Right cardiac atrium (tissue), 5 donors: ENCODE measurements at places on chromosomes 12 and 14. TPM values are rescaled to one million over a fixed set of nuclear protein-coding genes. Genes with fewer than 3 reads are reported as not detected.

- DNase-seq, result no peak
These were observed 2.0 kb downstream of the DDIT3 start for GRCh38 chr12:57518176-57518919.

- DNase-seq, result peak; percentile 98
These were observed at the start of gene R3HDM2 for GRCh38 chr12:57430931-57431566. TSS of gene R3HDM2 (minus strand) at chr12:57431043. CDS start at chr12:57310428, 120,615 bp downstream.

DNA sequence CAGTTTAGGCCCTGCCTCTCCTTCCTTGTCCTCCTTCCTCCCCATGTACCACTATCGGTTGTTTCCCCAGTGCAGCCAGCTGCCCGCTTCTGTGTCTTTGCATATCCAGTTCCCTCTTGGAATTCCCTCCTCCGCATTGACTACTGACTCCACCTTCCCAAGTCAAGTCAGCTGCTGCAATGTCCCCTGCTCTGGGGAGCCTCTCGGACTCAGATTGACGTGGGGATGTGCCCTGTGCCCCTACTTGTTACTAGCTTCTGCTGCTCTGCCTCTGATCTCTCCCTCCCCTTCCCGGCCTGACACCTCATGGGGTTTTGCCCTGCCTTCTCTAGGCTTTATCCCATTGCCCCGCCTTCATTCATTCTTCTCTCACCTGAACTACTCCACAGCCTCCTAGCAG lies 2.1 kb upstream of the CD9 start:
- DNase-seq, result peak; percentile 42

DNA sequence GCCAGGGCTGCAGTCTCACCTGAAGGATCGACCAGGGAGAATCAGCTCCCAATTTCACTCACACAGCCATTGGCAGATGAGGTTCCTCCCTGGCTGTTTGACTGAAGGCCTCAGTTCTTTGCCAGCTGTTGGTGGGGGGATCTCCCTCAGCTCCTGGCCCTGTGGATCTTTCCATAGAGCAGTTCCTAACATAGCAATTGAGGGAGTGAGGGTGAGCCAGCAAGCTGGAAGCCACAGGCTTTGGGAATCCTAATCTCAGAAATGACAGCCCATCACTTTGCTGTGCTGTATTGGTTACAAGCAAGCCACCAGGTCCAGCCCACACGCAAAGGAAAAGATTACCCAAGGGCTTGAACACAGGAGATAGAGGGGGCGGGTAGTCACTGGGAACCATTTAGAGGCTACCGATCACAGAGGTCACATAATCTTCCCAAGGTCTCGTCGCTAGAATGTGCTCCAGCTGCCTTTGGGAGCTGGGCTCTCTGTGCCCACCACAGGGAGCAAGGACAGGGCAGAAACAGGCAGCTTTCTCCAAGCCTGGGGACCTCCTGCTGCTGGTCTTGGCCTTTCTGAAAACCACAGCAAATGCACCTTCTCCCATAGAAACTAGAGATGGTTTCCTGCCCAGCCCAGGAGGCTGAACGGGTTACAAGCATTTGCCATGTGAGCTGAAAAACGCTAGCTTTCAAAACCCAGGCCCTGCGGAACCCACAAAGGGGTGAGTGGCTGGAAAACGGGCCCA lies 4.6 kb upstream of the OTUB2 start:
- no peak for DNase-seq

CISTR gene
- 4.0 TPM for total RNA-seq

- peak; percentile 43 for DNase-seq
These were observed 182.3 kb downstream of the ADGRD1 start for GRCh38 chr12:131135786-131136538.

- DNase-seq, result no peak
These were observed 4.8 kb downstream of the IFNG start for GRCh38 chr12:68154779-68155178.
